NCI-H1092 (cell line): ENCODE measurements at places on chromosomes 2 and 18.

GRCh38 chr2:81481994-81482368 is 1177.4 kb upstream of the LRRTM1 start:
- peak; percentile 6 for DNase-seq

GRCh38 chr2:213187833-213188532 is 36.6 kb upstream of the IKZF2 start:
- DNase-seq, result no peak

GRCh38 chr2:227932001-227932400 is 60.6 kb downstream of the DAW1 start:
- DNase-seq, result no peak

DNA sequence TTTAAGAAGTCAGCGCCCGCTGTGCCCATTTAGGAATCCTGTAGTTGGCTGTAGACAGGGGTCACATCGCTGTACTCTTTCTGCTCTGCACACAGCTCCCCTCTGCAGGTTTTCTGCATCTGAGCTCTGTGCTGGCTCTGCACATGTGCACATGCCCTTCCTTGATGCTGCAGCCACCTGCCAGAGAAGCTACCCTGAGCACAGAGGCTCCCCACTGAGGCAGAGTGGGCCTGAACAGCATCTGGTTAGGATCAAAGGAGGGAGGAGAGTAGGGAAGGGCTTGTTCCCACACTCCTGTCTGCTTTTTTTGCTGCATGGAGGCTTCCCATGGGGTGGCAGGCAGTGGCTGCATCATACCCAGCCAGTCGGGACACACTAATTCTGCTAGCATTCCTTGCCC is 238.9 kb downstream of the FHOD3 start:
- DNase-seq, result no peak

DNA sequence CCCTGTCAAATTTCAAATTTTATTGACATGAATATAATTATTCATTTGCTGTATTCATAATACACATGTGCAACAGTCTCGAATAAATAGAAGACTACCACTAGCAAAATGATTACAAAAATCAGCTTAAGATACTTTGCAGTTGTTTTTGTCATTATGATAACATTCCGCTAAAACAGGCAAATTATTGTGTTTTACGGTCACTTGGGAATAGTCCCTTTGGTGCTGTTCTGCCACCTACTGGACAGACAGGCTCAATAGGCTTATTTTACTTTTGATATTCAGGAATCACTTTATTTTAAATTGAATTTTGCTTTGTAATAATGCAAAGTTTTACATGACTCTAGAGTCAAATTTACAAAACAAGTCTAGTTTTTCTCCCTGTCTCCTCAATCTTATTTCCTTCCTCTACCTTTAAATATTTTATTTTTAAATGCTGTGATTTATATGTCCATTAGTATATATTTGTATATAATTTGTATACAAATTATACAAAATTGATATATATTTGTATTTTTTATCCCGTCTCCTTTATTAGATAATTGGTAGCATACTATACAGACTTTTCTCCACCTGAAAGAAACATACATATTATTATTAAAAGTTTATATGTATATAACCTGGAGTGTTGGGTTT is 456.3 kb downstream of the DLGAP1 start:
- peak; percentile 2 for DNase-seq

GRCh38 chr2:233213011-233213410 is 38.5 kb upstream of the ATG16L1 start:
- no peak for DNase-seq

DNA sequence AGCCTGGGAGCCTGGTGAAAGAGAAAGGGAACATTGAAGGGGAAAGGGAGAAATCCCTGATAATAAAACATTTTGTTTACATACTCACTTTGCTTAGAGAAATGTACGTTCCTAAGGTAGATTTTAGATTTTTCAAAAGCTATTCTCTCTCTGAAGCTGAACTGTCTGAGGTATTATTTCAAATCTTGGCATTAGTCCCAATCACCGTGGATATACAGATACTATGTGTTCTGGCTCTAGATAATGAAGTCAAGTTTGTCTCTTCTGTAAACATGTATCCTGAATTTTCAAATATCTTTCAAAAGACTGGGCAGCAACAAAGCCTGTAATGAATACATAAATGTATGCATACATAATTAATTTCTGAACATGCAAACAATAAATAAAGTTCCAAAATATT is 1104.2 kb upstream of the FAM98A start:
- DNase-seq, result no peak

DNA sequence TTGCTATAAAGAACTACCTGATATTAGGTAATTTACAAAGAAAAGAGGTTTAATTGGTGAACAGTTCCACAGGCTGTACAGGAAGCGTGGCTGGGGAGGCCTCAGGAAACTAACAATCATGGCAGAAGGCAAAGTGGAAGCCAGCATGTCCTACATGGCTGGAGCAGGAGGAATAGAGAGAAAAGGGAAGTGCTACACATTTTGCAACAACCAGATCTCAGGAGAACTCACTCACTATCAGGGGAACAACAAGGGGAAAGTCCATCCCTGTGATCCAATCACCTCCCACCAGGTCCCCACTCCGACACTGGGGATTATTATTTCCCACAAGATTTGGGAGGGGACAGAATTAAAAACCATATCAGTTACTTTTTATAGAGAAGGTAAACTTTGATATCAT is 273.5 kb upstream of the MMADHC start:
- DNase-seq, result no peak

DNA sequence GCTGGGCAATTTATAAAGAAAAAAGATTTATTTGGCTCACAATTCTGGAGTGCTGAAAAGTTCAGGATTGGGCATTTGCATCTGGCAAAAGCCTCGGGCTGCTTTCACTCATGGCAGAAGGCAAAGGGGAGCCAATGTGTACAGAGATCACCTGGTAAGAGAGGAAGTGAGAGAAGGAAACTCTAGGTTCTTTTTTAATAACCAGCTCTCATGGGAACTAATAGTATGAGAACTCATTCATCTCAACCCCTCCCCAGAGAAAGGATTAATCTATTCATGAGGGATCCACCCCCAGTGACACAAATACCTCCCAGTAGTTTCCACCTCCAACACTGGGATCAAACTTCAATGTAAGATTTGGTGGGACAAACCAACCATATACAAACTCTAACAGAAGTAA is 129.0 kb downstream of the EVA1A start:
- no peak for DNase-seq

DNA sequence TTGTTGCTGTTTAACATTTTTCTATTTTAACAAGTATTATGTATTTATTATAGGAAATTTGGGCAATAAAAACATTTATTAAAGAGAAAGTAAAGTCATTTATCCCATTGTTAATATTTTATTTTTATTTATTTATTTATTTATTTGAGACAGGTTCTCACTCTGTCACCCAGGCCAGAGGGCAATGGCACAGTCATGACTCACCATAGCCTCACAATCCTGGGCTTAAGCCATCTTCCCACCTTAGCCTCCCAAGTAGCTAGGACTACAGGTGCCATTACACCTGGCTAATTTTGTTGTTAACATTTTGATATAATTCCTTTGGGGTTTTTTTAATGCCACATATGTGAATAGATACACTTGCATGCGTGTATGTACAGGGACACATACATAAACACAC is 165.9 kb upstream of the STON1 start:
- no peak for DNase-seq

- DNase-seq, result no peak
Measured at GRCh38 chr2:168517816-168518215, 61.7 kb downstream of the CERS6 start.

DNA sequence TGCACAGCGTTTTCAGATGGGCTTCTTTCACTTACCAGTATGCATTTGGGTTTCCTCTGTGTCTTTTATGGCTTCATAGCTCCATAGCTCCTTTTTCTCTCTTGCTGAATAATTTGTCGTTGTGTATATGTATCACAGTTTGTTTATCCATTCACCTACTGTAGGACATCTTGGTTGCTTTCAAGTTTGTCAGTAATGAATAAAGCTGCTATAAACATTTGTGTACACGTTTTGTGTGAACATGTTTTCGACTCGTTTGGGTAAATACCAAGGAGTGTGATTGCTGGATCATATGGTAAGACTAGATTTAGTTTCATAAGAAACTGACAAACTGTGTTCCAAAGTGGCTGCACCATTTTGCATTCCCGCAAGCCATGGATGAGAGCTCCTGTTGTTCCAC is 94.7 kb downstream of the FAM168B start:
- no peak for DNase-seq

DNA sequence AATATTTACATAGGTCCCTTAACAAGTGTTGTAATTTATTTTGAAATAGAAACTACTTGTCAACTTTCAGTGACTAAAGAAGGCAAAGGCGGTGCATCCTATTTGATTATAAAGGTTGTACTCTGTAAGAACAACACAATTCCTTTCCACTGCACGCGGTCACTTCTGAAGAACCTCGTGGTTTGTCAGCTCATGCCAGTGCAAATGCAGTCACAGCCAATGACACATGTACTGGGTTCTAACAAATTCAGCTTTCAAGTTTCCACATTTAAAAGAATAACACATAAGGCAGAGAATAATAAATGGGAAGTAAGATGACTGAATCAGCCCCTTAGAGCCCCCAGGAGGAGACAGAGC is 39.7 kb downstream of the CYB5A start:
- no peak for DNase-seq

- DNase-seq, result no peak
Measured at GRCh38 chr2:130378206-130378897, 22.5 kb downstream of the PTPN18 start.

- no peak for DNase-seq
Measured at GRCh38 chr2:37904993-37905392, 20.1 kb upstream of the RMDN2 start.

- no peak for DNase-seq
Measured at GRCh38 chr18:38453880-38454279, 888.3 kb upstream of the CELF4 start.

DNA sequence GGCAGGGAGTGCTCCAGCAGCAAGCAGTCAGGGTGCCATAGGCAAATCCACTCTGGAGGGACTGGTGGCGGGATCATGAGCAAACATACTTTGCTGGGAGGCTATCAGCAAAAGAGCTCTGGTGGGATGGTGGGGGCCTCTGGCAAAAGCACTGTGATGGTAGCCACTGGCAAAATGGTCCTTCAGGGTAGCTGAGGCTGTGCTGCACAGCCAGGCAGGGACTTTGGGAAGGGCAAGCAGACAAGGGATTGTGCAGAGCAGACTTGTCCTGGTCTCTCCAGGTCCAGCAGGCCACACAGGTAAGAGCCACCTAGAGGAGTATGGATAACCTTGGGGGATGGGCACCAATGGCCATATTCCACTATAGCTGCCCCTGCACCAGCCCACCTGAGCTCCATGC is 129.4 kb upstream of the OTOS start:
- no peak for DNase-seq

GRCh38 chr2:29262681-29263260 is 147.6 kb downstream of the CLIP4 start:
- peak; percentile 17 for DNase-seq

- DNase-seq, result no peak
Measured at GRCh38 chr2:62415019-62415431, 91.0 kb downstream of the TMEM17 start.
